Aorta (tissue), 5 donors: ENCODE measurements at places on chromosomes 11 and 22.
A peak's percentile ranks its signal among the peaks of the same experiment; 100 is the strongest.

DNA sequence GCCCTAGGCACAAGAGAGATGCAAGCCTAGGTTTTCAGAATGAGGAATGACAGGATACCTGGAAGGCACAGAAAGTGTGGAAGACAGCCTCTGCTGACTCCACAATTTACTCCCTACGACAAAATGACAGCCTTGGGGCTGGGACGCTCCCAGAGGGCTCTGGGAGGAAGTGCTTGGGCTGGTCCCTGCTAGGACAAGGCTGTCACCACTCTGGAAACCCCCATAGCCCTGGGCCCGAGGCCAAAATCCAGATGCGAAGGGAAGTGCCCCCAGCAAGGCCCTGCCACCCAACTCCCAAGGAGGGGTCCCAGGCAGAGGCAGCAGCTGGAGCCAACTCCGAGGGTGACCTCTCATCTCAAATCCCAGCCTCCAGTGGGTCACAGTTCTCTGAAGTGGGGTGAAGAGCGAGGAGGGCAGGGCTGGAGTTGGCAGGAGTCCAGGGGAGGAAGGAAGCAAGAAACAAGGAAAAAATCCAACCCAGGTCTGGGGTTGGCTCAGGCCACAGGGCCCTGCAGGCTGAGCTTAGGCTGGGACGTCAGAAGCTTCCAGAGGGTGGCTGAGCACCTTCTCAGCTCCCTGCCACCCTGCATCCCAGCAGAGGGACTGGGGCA is 6.3 kb upstream of the CDC42EP2 start:
- no peak for DNase-seq

DNA sequence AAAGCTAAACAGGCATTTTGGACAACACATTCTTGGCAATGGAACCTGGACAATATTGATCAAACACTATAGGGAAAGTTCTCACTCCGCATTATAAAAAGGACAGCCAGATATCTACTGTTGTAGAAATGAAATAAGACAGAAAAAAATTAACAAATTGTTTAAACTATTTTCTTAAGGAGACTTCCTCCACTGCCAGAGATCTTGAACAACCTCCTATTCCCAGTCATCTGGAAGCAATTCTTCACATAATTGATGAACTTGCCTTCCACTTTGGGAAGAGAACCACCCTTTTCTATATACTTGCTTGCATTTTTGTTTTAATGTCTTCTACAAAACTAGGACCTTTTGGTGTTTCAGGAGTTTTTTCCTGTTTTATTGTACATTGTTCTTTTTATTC is 216.1 kb downstream of the CASP12 start:
- no peak for DNase-seq

- DNase-seq, result no peak
These were observed 418.5 kb downstream of the MIAT start for GRCh38 chr22:27075891-27076290.

DNA sequence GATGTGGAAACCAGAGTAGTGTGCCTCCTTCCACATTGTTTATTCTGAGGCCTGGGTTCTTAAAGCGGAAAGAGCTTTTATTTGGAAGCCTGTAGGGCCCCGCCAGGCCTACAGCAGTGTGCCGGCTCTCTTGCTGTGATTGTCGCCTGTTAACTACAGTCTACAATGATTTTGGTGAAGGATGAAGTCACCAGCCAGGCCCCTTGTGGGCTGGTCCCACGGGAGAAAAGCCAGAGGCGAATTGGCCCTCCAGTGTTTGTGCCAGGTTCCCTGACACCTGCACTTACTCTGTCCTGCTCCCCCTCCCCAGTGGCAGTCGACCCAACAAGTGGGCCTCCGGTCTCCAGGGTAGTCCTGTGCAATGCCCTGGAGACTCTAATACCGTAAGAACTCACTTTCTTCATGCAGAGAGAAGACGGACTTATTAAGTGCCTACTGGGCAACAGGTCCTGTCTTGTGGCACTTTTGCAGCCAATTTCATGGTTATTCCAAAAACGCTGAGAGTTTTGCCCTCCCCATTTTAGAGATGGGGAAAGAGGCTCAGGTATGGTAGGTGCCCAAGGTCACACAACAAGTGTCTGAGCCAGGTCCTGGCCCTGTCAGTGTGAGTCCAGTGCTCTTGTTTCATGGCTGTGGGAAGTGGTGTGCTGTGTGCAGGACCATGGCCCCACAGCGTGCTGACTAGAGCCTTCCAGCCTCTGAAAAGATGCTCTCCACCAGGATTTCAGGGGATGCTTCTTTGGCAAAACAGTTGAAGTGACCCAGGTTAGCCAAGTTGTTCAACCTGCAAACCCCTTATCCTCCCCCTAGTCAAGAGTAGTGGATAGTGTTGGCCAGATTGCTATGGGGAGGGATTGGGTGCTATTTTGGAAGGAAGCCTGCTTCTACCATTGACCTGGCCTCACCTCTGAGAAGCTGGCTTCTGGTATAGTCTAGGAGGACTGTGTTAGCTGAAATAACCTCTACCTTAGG is 1.4 kb downstream of the MICAL2 start:
- peak; percentile 81 for DNase-seq

DNA sequence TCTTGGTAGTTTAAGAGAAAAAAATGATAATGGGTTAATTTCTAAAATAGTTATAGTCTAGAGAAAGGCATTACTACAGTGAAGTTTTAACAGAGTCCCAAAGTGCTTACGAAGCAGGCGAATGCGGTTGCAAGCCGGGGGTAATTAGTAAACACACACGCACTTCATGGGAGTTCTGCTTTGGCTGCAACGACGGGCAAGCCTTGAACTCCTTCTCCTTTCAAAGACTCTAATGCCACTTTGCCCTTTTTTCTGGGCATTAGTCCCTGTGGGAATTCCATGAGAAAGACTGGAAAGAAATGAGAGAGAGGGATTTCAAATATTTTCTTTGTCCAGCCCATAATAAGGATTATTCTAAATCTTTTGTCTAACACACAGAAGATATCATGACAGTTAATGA is 66.1 kb downstream of the TENM4 start:
- no peak for DNase-seq

GRCh38 chr11:130000552-130001176 is 2.0 kb downstream of the PRDM10 start:
- DNase-seq, result no peak
